RKO (cell line): ENCODE measurements at places on chromosomes 16 and 17.

GRCh38 chr17:83196973-83197880, 117.8 kb downstream of the METRNL start:
- DNase-seq: no peak

DNA sequence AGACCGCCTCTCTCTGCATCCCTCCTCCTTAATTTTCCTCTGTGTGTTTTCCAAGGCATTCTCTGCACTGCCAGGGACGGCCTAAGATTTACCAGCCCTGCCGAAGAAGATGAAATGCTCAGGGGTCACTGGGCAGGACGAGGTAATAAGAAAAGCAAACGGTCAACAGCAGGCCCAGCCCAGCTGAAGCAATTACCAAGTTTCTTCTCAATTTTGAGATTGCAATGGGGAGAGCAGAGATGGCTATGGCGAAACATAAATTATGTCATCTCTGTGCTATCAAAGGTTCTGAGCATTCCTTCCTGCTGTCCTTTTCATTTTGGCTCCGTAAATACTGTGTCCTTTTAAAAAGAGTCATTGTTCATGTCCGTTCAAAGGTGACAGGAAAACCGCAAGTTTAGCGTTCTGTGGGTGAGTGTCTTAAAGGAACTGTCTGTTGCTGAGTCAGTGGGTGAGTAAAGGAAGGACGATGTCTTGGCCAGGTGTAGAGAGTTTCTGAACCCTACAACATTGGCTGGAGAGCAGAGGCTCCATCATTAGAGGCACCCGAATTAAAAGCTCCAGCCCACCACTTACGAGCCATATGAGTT, 753.9 kb upstream of the EEF2KMT start:
- peak; percentile 3 for DNase-seq

DNA sequence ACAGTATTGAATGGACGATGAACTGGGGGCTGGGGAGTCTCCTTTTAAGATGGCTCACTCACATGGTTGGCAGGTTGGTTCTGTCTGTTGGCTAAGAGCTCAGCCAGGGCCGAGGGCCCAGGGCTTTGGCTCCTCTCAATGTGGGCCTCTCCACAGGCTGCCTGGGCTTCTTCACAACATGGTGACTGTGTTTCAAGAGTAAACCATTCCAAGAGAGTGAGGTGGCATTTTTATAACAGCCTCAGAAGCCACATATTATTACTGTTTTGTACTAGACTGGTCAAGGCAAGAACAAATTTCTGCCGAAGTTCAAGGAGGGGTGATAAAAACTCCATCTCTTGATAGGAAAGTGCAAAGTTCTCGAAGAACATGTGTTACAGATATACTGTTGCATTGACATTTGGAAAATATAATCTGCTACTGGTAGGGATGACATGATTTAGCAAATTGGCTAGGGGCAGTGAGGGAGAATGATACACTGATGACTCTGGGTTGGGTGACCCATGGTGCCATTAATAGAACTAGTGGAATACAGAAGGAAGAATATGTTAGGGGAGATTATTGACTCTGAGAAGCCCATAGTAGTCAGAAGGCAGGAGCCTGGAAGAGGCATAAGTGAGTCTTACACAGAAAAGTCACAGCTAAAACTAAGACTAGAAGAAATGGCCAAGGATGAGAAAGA, 13.7 kb downstream of the KRABD2 start:
- DNase-seq: no peak

DNA sequence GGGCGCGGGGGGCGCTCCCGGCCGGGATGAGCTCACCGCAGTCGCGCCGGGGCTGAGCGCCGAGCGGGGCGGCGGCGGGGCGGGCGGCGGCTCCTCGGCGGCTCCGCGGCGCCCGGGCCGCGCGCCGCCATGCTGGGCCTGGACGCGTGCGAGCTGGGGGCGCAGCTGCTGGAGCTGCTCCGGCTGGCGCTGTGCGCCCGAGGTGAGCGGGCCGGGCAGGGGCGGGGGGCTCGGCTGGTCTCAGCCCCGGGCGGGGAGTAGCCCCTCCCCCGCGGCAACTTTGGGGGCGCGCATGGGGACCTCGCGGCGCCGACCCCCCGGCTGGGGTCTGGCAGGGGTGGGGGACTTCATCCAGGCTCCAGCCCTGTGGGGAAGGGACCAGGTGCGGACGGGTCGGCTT, at the start of gene ARHGDIG:
ARHGDIG (plus strand) TSS at position 40 of the 400 bp plus-strand sequence; CDS start at position 130, 90 bp downstream.
- no peak for DNase-seq

DNA sequence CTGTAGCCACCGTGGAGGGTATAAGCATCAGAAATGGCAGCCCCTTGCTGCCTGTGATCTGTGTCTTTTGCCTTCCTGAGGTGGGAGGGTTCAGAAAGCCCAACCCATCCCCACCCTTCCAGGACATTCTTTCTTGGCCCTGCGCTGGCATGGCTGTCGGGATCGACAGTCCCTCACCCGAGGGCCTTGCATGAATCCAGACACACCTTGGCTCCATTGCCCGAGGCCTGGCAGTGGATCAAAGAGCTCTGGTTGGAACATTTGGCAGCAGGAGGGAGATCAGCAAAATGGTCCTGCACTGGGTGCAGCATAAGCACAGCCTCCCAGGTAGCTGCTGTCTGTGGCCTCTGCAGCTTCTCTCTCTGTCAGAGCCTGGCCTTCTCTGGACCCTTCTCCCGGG, 246.6 kb upstream of the MAF start:
- no peak for DNase-seq

DNA sequence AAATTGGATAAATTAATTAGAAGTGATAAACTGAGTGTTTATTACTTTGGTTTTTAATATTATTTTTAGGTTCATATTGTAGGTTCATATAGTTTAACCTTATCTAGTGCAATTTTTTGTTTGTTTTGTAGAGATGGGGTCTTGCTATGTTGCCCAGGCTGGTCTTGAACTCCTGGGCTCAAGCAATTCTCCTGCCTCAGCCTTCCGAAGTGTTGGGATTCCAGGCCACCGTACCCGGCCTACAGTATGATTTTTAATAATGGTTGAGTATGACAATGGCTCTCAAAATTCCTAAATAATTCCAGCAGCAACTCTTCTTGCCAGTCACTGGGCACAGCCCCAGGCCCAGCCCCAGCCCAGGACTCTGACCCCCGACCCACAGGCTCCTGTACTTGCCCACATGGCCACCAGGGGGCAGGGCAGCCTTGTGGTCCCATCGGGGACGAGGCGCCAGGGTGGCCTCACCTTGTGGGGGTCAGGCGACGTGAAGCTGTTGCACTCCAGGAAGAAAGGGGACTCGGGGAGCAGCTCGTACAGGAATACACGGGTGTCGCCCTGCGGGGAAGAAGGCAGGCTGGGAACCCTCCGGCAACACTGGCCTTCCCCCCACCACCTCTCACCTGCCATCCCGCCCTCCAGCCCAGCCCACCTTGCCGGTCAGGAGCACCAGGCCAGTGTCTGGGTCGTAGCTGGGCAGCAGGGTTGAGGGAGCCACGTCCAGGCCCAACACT, 7.9 kb upstream of the PAM16 start:
- no peak for DNase-seq

GRCh38 chr17:17362540-17362930, 59.4 kb downstream of the NT5M start:
- no peak for DNase-seq

GRCh38 chr16:23960081-23960885, 124.5 kb downstream of the PRKCB start:
- DNase-seq: no peak

- DNase-seq: peak; percentile 20
Observed at GRCh38 chr17:43900858-43901754, 6.2 kb downstream of the MPP2 start.

DNA sequence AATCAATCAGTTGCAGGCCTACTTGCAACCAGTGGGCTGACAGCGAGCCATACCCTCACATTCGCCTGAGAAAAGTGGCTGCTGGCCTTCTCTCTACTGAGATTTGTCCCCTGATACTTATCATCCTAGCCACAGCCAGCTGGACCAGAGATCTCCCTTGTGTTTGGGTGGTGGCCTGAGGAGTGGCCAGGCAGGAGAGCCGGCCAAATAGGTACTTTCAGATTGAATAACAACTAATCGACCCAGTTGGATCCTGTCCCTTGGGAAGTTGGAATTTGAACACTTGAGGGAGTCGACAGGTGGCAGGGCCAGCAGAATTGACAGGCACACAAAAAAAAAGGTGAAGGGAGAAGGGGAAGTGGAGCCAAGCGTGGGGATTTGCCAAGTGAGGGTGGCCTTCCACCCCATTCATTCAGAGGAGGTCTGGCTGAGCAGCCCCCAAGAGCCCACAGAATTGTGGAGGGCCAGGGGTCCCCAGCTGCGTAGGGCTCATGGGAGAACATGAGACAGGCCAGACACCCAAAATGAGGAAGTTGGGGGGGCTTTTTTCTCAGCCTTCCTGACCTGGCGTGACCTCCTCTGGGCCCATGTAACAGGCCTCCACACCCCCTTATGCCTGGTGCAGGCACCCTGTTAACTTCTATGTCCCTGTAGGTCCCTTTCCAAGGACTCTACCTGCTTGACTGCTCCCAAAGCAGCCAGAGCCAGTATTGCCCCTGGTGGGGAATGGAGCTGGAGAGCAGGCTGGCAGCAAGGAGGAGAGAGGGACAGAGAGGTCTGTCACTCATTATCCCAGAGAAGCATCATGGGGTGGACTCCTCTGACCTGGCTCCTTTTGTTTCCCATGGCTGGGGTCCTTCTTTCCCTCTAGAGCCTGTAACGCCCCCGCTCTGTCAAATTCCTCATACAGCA, 2.9 kb upstream of the RANGRF start:
- DNase-seq: no peak

GRCh38 chr16:3654249-3654991, at the start of gene DNASE1:
Gene DNASE1, plus strand, starts transcription at chr16:3654691. Its CDS starts 683 bp downstream, at chr16:3655374.
- DNase-seq: peak; percentile 80
